ENCODE measurements at places on chromosomes 11 and 22.

DNA sequence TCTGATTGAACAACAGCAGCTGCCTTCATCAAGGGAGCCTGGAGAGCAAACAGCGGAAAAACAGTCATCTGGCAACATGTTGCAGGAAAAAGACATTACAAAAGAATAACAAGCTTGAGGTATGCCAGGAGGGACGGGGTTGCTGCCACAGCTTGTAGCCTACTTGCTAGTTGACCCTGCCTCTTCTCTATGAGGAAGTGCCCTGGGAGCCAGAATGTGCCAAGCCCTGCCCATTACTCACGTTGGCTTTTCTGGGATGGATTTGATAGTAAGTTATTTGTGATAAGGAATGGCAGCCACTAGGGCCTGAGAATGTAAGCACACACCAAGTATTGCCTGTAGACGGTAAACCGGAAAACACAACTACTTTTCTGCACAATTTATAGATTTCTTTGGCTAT, 113.5 kb upstream of the KIRREL3 start:
- DNase-seq, result no peak

- no peak for DNase-seq
Measured at GRCh38 chr11:48033918-48034341, 53.6 kb downstream of the PTPRJ start.

- no peak for DNase-seq
Measured at GRCh38 chr11:54558407-54558806, 45.4 kb downstream of the OR4C46 start.

DNA sequence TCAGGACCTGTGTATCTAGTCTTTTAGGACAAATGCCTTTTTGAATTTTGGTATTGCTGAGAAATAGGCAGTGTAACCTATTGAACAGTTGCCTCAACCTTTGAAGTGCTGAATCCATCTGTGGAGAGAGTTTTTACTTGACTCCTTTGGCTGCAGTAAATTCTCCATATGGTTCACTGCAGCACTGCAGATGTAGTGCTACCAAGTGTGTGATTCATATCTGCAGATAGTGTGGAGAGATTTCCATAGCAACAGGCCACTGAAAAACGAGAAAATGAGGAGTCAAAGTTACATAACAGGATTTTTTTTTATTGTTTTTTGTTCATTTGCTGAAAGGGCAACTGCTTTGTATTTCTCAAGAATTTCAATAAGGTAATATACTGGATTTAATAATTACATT, 356.1 kb downstream of the RAB38 start:
- no peak for DNase-seq

DNA sequence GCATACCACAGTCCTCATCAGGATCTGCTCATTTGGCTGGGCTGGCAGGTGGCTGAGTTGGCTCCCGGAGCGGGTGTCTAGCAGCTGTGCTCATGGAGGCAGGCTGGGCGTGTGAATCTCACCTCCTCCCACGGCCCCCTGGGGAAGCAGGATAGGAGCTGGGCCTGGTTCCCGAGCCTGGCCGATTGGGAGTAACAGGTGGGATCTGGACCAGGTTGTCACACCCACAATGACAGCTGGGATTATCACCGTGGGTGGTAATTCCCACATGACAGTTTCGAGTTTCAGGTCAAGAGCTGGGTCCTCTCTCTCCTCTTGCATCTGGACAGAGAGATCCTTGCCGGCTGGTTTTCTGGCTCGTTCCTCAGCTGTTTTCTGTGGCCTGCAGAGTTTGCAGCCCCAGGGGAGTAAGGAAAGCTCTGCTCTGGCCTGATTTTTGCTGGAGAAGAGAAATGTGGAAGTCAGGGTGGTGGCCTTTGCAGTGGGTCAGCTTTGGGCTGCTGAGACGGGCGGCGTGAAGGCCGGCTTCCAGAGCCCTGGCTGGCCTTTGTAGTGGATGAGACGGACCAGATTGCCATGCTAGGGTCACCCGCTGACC, 57.0 kb downstream of the BCR start:
- no peak for DNase-seq

- no peak for DNase-seq
Measured at GRCh38 chr11:134630861-134631260, 218.8 kb upstream of the B3GAT1 start.

GRCh38 chr11:76243193-76243956, 37.1 kb upstream of the WNT11 start:
- no peak for DNase-seq

DNA sequence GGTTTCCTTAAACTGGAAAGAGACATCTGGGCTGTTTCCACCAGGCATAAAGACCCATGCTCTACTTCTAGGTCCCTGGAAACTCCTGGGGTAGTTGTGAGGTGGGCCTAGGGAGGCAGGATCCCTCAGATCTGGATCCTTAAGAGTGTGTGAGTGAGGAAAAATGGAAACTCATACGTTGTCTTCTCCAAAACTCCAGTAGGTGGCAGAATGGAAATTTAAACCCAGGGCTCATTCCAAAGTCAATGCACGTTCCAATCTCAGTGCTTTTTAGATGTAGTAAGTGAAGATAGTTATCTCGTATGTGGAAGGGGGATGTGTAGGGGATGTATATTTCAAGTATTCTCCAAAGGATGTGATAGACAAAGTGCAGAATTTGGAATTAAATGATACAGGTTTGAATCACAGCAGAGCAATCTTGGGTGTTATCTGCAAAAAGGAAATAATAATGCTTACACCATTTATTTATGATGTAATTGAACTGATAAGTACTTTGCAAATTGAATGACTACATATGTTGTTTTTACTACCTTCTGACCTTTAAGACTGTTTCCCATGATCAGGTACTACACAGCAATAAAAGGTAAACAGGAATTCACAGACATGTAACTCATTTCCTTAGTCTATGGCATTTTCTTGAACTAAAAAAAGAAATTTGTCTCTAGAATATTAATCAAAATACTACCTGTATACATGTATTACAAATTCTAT, 13.1 kb upstream of the MMP1 start:
- DNase-seq, result no peak

DNA sequence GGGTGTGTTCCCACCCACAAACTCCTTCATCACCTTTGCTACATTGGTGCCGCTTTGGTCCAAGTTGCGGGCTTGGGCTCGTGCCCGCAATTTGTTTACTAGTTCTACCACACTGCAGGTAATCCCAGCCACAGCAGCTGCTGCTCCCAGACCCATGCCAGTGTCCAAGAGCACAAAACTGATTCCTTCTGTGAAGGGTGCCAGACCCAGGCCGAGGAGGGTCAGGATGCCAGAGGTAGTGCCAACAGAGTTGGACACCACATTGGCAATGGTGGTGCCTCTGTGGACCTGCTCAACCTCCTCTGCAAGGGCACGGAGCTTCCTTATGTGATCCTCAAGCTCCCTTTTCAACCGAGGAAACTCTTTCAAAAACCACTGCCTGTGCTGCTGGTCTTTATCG, 11.5 kb downstream of the APOL2 start:
- no peak for DNase-seq

GRCh38 chr11:19660076-19660475, 52.6 kb upstream of the NAV2 start:
- DNase-seq, result peak; percentile 1

DNA sequence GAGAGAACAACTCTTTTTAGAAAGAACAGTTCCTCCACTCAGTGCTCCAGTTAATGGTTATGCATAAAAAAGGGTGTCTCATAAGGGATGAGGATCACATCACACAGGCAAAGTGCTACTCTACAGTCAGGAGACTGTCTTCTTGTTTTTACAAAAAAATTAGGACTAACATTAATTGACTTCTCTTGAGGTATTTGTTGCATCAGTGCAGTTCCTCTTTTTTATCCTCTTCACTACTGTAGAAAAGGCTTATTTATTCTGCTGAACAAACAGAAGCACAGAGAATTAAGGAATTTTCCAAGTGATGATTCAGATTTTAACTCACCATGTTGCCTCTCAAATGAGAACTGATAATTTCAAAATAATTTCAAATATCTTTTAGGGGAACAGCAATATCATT, 1.9 kb downstream of the MMP8 start:
- no peak for DNase-seq

DNA sequence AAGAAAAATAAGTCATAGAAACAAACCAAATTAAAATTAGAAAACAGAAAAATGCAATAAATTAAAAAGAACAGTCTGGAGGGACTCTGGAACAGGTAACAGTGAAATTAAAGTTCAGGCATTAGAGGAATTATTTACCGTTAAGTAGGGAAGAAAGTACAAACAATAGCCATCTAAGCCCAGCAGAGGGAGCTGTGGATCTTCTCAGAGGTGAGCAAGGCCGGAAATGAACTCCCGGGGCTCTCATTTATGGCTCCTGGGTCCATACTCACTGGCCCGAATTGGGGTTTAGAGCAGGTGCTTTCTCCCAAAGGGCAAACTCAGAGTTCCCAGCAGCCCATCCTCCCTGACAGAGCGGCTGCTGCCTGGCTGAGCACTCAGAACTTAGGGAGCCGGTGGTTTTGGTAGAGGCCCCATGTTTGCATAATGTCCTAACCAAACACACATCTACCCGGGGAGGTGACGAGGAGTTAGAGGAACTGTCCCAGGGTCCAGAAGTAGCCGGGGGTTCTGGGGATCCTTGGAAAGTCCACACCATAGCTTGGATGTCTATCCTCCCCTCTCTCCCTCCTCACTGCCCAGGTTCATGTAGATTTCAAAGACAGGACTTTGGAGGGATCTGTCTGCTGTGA, 87.8 kb upstream of the VPREB1 start:
- DNase-seq, result peak; percentile 50

DNA sequence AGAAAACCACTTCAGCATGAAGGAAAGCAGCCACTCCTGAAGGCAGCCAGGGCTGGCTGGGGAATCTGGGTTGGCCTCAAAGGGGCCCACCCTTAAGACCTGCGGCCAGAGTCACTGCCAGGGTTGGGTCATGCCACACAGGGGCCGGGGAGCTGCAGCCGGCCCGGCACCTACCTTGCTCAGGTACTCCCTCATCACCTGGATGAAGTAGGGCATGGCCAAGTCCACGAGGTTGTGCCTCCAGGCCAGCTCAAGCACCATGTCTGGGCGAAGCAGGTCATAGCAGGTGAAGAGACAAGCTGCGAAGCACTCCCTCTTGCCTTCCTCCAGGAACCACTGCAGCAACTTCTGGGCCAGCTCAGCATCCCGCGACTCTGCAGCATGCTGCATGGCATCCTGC, 4.7 kb upstream of the SLC25A1 start:
- DNase-seq, result no peak

DNA sequence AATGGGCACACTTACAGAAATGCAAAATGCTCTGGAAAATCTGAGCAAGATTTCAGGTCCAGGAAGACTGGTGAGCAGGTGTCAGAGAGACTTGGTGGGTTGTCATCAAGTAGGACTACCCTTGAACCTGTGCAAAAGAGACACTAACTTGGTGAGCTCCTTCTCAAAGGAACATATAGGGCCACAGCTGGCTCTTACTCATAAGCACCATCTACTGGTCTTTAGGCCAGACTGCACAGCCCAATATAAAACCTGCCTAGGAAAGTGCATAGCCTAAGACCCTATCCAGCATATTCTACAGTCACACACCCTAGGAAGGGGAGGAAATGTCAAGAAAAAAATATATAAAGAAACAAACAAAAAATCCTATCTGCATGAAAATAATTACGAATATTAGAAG, 18.2 kb upstream of the OR10W1 start:
- no peak for DNase-seq

- no peak for DNase-seq
Measured at GRCh38 chr11:285021-285893, 3.7 kb upstream of the PGGHG start.

DNA sequence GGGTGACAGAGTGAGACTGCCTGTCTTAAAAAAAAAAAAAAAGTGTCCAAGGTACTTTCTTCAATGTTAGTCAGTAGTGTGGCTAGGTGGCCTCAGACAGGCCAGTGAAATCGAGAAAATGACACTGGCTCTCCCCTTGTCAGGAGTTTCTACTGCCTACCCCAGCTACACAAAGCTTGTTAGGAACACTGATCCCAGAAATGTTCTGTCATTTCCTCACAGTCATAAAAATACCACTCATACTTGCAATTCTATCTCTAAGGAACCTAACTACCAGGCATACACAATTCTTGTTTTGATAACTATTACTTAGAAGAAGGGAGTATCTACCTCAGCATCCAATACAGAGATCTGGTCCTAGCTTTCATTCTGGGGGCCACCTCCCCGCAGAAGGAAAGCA, 31.3 kb downstream of the ATP6V1E1 start:
- no peak for DNase-seq

DNA sequence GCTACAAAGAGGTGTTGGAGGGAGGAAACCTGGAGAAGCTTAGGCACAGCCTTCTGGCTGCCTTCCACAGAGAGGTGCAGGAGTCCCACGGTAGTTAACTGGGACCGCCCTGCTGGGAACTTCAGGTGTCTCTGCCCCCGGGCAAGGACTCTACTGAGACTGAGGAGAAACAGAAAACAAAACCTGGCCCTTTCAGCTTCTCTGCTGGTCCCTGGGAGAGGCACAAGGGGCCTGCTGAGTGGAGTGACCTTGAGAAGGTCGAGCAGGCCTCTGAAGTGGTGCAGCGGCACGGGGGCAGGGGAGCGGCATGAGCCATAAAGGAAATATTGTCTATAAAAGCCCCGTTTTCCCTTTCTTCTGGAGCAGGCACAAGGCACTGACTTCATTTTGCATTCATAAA, 38.9 kb downstream of the NTM start:
- no peak for DNase-seq

- DNase-seq, result no peak
Measured at GRCh38 chr11:77592727-77593126, 3.0 kb downstream of the AQP11 start.

GRCh38 chr11:48041877-48042695, 61.7 kb downstream of the PTPRJ start:
- DNase-seq, result no peak

DNA sequence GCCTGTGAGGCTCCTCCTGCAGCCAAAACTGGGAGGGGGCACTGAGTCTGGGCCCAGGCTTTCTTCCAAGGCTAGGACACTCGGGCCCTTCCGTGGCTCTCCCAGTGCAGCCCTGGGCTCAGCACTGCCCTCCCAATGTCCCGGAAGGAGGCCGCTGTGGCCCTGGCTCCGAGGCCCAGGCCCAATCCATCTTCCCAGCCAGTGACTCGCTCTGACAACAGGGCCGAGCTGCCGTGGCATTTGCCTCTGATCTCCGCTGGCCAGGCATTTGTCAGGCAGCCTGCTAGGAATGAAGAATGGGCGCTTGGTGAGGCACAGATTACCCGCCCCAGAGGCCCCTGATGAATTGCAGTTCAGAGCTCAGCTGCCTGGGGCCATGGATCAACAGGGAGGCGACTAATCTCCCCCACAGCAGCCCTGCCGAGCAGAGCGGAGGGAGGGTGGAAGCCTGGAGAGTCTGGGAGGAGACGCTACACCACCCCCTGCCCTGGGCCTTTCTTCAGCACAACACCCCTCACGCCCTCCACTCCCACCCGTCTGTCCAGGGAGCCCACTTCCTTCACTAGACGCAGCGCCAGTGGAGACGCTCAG, 8.3 kb downstream of the FXYD2 start:
- DNase-seq, result no peak
